Type B pancreatic cell (in vitro differentiated cells): ENCODE measurements at places on chromosomes 13 and 19. TPM values are rescaled to one million over a fixed set of nuclear protein-coding genes. Genes with fewer than 3 reads are reported as not detected.

ZNF558 gene
- total RNA-seq, result 21.5 and 53.9 TPM in 2 replicates

PSG1 gene
- not detected in 2 replicates for total RNA-seq

ADGRE1 gene
- not detected in 2 replicates for total RNA-seq

TMEM38A gene
- total RNA-seq, result 7.6 and 8.0 TPM in 2 replicates

ZNF525 gene
- total RNA-seq, result 19.7 and 31.3 TPM in 2 replicates

- DNase-seq, result no peak
These were observed 40.3 kb downstream of the RCBTB2 start for GRCh38 chr13:48492470-48493065.

DNA sequence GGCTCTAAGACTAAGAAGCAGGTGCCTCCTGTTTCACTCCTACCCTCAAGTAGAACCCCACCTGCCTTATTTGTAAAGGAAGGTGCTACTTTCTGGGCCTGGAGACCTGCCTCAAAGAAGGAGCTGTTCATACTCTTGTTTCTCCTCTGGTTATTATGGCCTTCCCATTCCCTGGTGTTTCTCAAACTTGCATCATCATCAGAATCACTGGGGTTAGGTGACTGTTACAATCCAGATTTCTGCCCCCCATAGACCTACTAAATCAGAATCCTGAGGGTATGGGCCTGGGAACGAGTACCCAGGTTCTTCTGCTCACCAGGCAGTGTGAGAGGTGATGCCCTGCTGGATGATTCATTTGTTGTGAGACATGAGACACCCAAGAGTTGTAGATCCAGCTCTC is 18.4 kb downstream of the SAMD4B start:
- no peak for DNase-seq

DNA sequence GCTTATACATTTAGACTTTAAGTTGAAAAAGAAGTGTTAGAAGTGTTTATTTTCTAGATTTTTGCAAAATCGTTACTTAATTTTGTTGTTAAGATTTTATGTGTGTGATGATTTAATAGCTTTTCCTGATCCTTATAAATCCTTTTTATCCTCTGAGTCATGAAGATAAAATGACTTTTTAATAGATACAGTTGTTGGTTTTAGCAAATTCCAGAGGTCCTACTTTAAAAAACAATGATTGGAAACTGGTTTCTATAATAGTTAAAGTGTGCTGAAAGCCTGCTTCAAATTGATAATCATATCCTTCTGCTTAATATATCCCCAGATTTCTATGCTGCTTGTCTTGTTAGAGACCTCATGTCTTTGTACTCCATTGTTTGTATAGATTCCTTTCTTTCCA is 39.0 kb downstream of the RNASEH2B start:
- DNase-seq, result no peak

- no peak for DNase-seq
These were observed 191.6 kb downstream of the EFNB2 start for GRCh38 chr13:106343836-106344235.

GRCh38 chr19:1363599-1363998 is 20.1 kb upstream of the NDUFS7 start:
- DNase-seq, result no peak

- DNase-seq, result no peak
These were observed 17.6 kb upstream of the DHRS12 start for GRCh38 chr13:51821606-51822005.

- DNase-seq, result no peak
These were observed 7.3 kb downstream of the SIX5 start for GRCh38 chr19:45761714-45762113.

DNA sequence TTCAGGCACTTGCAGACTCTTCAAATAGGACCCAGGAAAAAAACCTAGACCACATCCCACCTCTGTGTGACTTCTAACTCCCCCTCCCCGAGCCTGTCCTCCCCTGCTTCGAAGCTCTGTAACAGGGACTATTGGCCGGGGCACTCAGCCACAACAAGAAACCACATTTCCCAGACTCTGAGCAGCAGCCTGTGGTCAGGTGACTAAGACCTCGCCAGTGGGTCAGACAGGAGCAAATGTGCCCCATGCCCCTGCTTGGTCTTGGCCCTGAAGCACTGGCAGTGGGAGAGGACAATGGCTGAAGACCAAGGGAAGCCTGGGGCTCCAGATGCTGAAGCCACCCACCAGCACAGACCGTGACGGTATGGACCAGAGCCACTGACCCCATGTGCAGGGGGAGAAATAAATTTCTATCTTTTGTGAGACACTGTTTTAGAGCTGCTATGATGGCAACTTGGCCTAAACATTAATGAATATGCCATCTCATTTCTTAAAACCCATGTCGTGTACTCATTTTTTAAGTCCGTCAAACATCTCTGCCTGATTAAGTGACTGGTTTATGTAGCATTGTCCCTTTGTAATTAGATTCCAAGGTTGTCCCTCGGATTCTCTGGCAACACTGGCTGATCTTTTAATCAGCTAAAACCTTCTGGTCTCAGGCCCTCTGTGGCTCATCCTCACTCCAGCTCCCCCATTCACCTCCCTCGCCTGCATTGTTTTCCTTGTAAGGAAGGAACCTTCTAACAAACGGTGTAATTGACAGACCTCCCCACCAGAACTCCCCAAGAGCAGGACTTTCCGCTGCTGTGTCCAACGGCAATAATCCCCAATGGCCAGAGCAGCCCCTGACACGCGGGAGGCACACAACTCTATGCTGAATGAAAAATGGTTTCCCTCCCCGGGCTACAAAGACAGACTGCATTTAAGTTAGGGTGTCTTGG is 98.4 kb downstream of the STK24 start:
- DNase-seq, result no peak

GRCh38 chr19:49801966-49802661 is 11.0 kb downstream of the FUZ start:
- no peak for DNase-seq

- DNase-seq, result no peak
These were observed 2.1 kb upstream of the KLHL26 start for GRCh38 chr19:18634612-18635297.

DNA sequence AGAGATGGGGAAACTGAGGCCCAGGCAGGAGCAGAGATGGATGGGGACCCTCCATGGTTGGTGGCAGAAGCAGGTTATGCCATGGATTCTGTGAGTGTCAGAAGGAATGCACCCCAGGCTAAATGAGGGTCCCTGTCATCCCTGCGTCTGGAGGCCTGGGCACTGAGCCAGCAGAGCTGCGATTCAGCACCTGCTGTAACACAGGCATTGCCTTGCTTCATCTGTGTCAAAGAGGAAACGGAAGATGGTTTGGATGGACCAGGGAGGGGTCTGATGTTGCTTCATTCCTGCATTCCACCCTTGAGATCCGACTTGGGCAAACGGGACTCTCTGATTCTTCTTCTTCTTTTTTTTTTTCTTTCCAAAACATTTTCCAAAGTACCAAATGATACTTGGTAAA is 1.2 kb downstream of the C5AR1 start:
- DNase-seq, result no peak

DNA sequence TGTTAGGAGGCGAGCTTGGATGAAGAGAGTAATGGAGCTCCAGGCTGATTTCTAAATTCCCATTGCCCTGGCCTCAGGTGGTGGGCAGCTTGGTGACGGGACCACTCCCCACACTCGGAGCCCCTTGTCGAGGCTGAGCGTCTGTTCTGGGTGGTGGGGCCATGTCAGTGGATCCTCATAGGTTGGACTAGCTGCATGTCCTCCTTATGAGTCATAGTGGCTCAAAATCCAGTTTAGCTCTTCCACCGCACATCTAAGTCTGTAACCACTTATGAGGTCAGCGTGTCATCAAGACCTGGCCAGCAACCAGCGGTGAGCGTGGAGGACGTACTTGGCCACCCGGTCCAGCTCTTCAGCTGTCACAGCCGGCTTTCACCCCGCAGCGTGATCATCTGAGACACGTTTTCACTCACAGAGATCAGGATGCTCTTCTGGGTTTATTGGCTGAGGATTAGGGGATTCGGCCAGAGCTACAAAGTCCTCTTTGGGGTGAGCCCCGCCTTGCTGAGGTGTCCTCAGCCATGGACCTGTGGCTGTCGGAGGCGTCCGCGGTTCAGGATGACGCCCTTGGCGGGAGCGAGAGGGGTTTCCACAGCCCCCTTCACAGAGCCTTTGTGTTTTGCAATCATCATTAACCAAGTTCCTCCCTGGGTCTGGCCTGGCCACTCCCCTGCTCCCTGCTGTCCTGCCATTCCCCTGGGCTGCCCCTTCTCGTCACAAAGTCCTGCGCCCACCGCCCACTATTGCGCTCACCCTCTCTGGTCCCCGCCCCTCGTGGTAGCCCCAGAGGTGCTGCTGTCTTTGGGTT is 41.9 kb downstream of the ADPRHL1 start:
- no peak for DNase-seq

DNA sequence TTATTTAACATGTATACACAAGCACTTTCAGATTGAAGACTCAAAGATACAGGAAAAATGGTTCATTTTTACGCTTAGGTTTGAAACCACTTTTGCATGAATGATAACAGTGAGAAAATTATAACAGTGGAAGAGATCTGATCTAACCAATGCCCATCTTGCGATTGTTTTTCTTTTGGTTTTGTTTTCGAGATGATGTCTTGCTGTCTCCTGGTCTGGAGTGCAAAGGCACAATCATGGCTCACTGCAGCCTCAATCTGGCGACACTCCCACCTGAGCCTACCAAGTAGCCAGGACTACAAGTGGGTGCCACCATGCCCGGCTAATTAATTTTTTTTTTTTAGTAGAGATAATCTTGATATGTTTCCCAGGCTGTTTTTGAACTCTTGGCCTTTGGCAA is 10.2 kb upstream of the EID2 start:
- no peak for DNase-seq

DNA sequence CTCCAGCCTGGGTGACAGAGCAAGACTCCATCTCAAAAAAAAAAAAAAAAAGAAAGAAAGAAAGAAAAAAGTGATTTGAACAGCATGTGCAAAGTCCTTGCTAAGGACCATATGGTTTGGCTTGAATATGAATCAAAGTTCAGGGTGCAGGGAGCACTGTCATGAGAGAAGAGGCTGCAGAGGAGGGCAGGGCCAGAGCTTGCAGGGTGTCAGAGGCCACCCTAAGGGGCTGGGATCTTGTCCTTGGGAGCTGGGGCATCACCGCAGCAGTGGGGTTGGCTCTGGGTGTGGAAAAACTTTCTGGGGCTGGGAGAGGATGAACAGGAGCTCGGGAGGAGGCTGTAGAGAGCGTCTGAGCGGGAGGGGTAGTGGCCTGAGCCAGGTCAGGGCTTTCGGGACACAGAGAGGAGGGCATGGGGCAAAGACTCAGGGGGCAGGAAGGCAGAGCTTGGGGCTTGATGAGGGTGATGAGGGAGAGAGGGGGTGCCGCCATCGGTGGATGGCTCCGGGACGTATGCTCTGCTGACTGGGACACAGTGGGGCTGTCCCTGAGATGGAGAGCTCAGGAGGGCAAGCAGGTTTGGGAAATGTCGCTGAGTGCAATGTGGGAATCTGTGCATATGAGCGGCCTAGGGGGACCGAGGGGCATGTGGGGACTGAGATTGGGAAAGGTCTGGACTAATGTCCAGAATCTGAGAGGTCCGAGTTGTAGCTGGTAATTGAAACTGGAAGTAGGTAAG is 3.0 kb downstream of the TRPM4 start:
- DNase-seq, result no peak

- no peak for DNase-seq
These were observed 85.2 kb downstream of the EDNRB start for GRCh38 chr13:77833331-77833863.

DNA sequence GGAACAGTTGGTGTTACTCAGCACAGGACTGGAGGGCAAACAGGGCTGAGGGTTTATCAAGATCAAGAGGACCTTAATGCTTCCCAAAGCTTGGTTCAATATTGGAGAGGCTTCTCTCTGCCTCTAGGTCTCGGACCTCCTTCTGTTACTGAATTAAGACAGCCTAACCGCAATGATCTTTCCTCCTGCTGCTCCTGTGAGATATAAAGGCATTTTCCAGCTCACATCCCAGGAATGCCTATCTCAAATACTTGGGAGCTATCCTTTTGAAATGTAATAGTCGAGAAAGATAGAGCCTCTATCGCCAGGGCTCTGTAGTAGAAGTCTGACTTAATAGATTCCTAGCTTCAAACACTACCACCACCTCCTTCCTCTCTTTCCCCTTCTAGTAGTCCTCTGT is 1475.0 kb downstream of the SLITRK1 start:
- DNase-seq, result no peak

- DNase-seq, result no peak
These were observed 329.5 kb downstream of the KCNRG start for GRCh38 chr13:50344717-50345116.

DNA sequence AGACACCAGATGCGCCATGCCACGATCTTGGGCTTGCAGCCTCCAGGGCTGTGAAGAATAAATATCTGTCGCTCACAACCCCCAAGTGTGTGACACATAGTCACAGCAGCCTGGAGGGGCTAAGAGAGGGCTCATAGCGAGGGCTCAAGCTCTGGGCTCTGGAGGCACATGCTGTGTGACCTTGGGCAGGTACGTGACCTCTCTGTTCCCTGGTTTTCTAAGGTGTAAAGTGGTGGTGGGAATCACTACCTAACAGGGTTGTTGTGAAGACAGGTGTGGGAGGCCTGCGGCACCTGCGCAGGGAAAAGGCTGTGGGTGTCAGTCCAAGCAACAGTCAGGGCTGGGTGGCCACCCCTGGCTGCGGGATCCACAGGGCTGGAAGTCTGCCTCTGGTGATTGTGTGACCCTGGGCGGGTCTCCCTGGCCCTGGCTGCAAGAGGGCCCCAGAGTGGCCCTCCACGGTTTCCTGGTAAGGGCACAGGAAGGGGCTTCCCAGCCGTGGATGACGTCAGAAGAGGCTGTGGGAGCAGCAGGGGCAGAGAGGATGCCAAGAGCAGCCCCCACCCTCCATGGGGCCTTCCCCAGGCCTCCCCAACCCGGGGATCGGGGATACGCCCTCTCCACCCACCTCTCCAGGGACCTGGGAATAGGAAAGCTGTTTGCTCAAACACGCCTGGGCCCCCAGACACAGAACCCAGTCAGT is 218.8 kb upstream of the SGCG start:
- no peak for DNase-seq

DNA sequence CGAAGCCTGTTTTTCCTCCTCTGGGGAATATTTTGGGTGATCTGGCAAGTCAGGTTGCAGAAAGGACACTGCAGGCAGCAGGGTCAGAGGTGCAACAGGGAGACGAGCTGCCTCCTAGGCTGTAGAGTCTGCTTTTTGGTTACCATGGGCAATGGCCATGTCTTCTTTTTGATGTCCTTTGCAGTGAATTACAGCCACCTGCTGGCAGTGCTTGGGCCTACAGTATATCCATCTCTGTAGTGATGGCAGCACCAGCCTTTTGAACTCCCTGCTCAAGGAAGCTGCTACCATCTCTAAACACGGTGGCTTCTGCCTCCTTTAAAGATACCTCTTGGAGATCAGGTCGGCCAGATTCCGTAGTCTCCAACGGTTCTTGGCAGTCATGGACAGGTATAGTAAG is 73.9 kb downstream of the WTIP start:
- no peak for DNase-seq

DNA sequence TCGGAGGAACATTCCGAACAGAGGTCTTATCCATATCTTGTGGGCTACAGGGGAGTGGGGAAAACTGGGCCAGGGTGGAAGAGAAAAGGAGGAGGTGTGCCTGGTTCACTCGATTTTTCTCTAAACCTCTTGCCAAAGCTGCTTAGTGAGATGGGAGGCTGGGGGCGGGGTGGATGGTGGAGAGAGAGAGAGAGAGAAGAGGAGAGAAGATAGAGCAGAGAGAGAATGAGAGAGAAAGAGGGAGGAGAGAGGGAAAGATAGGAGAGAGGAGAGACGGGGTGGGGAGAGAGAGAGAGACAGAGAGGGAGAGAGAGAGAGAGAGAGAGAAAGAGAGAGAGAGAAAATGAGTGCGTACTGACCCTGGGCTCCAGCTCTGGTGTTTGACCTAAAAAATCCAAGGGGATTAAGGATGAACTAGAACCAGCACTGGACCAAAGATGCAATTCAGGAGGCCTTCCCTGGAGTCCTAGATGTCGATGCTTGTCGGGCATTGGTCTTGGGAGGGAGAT is 14.1 kb downstream of the NOVA2 start:
- no peak for DNase-seq

GRCh38 chr13:74246487-74246886 is 112.3 kb upstream of the KLF12 start:
- no peak for DNase-seq
